ENCODE measurements at places on chromosomes 6 and 20.

DNA sequence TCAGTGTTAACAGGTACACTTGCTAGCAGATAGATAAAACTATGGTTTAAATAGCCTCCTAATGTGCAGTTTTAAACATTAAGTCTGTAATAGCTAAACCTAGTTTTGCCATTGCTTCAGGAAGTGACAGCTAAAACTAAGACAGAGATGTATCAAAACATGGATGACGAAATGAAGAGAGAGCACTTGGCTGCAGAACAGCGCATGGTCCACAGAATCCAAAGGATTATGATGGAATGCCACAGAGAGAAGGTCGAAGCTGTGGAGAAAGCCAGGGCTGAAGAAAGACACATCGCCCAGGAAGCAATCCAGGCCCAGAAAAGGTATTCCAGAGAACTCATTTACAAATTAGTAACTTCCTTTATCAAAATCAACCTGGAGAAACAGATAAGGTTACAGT is 11.6 kb downstream of the C6orf163 start:
- no peak for DNase-seq

DNA sequence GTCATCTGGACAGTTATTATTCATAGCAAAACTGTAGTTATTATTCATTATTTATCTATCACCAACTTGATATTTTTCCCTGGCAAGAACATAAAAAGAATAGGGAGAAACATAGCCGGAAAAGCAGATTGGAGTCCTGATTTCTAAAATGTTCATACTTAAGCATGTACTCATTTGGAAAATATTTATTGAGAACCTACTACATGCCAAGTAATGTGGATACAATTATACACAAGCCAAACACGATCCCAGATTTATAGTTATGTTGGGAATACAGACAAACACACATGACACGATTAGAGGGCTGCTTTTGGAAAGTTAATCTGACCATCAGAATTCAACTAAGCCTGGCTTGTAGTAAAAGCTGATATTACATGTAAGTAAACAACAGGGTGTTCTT is 30.7 kb downstream of the ARHGAP18 start:
- no peak for DNase-seq

DNA sequence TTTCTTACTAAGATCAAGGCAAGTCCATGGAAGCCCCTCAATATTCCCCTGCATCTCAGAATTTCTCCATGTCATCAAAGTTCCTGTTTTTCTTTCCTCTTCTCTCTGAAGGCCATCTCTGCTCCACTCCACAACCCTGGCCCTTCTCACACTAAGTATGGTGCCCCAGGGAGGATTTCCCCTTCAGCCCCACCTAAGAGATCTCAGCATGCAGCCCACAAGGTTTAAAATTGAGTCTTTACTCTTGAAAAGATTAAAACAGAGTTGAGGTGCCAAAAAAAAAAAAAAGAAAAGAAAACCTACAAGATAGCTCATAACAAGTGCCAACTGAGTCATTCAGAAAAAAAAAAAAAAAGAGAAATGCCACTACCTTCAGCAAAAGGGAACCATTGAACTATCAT is 36.5 kb upstream of the TNFAIP3 start:
- no peak for DNase-seq

GRCh38 chr20:9311132-9311531 is 203.3 kb upstream of the LAMP5 start:
- DNase-seq: no peak

DNA sequence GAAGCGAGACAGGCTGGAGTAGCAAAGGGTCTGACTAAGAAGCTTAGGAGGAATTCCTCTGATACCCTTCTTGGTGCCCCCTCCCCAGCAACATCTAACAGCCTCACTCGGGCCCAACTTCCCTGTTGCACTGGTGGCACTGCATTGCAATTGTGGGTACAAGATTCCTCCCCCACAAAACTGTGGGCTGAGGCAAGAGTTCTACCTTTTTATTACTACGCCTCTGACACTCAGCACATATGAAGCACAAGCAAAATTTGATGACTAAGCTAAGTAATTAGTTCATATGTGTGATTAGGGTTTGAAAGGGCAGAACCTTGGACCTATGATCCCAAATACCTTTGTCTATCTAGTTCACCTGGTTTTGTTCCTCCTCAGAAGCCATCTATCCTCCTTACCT is 83.5 kb downstream of the ZHX3 start:
- no peak for DNase-seq

GRCh38 chr6:137351890-137352289 is 132.7 kb upstream of the IFNGR1 start:
- DNase-seq: no peak

- no peak for DNase-seq
Measured at GRCh38 chr20:49104365-49104648, 58.2 kb downstream of the CSE1L start.

GRCh38 chr6:130417951-130418350 is 52.1 kb downstream of the TMEM200A start:
- no peak for DNase-seq

DNA sequence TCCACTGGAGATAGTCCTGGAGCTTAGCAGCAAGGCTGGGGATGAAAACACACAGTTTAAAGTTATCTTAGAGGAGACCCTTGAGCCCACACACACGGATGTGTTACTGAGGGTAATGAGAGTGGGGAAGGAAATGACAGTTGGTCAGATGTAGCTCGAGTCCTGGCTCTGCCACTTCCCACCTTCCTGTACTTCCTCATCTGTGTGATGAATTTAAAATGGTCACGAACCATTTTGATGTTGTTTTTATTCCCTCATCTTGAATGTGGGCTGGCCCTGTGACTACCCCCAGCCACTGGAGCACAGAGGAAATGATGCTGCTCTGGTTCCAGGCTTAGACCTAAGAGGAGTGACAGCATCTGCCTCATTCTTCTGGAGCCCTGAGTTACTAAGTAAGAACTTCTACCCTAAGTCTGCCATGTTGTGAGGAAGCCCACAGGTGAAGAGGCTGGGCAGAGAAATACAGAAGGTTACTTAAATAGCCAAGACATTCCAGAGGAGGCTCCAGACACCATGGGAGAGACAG is 141.2 kb downstream of the NRN1 start:
- DNase-seq: no peak

DNA sequence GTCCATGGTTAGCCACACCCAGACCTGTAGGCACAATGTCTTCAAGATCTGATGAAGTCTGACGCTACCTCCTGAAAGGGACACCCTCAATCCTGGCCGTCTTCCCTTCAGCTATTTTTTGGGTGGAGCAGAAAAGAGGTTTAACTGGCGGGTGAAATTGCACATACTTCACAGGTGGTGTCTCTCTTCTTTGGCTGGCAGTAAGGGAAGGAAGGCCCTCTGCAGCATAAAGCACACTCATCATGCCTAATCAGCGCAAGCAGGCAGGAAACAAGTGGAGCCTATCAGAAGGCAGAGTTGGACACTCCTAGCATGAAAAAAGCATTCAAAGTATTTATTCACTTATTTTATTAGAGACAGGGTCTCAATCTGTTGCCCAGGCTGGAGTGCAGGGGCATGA is 32.9 kb downstream of the PNLDC1 start:
- DNase-seq: no peak

DNA sequence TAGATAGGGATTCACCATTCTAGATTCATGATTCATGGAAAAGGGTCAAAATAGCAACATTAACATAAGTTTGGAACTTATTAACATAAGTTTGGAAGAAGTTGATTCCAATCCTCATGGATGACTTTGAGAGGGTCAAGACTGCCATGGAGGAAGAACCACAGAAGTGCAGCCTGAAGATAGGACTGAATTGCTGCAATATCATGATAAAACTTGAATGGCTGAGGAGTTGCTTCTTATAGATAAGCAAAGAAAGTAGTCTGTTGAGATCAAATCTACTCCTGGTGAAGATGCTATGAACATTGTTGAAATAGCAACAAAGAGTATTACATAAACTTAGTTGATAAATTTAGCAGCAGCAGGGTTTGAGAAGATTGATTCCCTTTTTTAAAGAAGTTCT is 62.2 kb downstream of the GMDS start:
- no peak for DNase-seq
